Right hindlimb (tissue), 1 donor: ENCODE measurements at places on chromosomes 5 and 9.

DNA sequence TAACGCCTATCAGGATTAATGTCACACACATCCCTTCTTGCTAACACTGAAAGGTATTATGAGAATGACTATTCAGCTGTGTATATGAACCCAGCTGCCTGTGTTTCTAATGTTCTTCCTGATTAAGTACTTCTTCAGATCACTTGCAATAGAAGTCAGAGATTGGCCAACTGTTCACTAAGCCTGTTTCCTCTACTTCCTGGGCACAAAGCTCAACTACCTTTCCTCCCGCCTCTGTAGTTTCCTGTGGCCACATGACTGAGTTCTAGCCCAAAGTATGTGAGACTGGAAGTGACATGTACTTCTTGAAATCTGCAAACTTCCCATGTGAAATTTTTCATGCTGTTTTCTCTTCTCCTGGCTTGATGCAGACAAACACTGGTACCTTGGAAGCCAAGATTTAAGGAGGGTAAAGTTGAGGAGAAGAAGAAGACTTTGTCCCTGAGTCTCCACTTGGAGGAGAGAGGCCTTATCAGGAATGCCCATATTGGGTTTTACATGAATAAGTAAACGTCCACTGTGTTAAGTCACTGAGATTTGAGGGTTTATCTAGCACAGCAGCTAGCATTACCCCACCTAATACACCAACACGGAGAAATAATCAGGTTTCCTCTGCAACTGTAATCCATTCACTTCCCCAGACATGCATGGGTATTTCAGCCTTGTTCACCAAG, 58.6 kb downstream of the SLIT3 start:
- DNase-seq: no peak

- DNase-seq: no peak
These were observed 148.9 kb downstream of the GCNT1 start for GRCh38 chr9:76607730-76608436.

- DNase-seq: no peak
These were observed 12.2 kb upstream of the S1PR3 start for GRCh38 chr9:88979021-88979420.

- no peak for DNase-seq
These were observed 1.3 kb upstream of the REEP5 start for GRCh38 chr5:112923148-112923917.

GRCh38 chr5:106397700-106398099, 1273.0 kb downstream of the EFNA5 start:
- no peak for DNase-seq

- no peak for DNase-seq
These were observed 122.6 kb downstream of the TRIM32 start for GRCh38 chr9:116809656-116810055.

DNA sequence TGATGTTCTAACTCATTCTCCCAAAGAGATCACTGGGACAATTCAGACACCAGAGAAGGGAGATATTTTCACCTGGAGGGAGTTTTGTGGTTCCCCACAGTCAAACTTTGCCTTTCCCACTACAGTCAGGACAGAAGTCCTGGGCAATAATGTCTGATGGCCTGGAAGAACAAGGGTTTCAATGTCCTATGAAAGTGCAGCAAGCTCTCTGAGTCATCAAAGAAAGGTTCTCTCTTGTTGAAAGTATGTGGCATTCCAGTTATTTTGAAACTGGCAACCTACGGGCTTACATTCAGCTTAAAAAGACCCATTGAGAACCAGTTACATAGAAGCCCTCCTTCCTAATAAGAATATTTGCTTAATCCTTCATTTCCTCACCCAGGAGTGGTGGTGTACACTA, 103.9 kb downstream of the INSYN2B start:
- DNase-seq: no peak

DNA sequence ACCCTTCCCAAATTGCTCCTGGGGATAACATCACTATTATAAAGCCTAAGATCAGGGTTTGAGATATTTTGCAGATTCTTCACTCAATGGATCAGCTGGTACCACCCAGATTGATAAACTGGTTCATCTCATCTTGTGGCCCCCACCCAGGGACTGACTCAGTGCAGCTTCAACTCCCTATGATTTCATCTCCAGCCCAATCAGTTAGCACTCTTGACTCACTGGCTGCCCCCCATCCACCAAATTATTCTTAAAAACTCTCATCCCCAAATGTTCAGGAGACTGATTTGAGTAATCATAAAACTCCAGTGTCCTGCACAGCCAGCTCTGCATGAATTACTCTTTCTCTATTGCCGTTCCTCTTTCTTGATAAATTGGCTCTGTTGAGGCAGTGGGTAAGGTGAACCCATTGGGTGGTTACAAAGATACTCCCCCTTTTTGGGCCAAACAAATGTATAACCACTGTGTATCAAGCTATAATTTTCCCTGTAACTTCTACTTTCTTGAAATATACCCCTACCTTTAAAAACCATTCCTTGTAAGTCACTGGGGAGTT, 263.3 kb upstream of the IL12B start:
- no peak for DNase-seq

GRCh38 chr9:86353655-86354010, 577 bp downstream of the TUT7 start:
- DNase-seq: no peak

DNA sequence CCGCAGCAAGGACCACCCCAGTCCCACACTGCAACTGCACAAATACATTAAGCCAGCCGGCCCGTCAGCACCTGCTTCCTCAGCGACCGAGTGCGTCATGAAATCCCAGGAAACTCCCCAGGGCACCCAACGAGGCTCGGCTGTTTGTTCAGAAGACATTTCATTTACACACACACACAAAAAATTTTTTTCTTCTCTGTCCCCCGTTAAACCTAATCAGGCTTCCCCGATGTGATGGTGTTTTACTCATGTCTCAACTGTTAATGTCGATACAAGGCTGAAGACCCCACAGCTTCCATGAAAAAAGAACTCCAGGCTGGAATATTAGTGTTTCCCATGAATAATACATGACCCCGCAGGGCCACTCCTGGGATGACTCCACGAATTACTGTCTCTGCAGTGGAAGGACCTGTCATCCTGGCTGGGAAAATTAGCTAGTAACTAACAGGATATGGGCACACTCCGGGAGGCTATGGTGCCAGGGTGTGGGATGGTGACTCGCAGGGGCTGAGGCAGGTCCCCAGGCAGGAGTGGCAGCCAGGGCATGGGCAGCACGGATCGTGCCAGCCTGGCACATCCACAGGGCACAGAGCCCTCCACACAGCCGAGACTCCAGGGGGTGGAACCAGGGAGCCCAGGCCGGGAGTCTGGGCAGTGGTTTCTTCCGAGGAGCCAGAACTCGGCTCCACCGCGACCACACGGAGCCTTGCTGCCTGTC, 102.4 kb downstream of the VAV2 start:
- DNase-seq: no peak

DNA sequence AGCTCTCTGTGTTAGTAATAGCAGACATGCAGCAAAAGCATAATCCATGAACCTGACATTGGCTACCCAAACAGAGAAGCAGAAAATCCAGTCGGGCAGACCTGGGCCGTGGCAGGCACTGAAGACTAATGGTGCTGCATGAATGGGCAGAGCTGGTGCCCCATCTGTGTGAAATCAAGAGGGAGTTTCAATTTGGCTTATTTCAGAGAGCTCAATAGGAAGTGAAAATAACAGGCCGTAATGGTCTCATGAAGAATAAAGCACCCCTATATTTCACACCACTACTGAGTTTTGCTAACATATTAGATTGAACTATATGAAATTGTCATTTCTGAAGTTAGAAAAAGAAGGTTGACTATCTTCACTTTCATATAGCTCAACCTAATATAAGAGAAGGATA, 149.7 kb downstream of the ENC1 start:
- no peak for DNase-seq

DNA sequence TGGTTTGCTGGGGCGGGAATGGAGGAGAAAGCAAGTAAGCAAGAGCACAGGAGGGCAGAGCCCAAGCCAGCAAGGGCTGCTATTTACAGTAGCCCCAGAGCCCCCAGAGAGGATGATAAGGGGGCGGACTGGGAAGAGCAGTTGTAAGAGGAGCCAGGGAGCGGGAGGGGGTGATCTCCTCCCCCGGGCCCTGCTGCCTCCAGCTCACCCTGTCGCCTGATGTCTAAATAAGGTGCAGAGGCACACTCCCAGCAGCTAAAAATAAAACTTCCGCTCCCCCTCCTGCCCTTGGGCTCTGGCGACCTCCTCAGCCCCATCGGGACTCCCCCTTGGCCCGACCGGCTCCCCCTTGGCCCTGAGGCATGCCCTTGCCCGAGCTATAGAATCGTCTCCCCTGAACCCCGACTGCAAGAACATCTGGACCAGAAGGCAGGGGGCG, 14.4 kb upstream of the CCDC69 start:
- DNase-seq: peak; percentile 45

- DNase-seq: no peak
These were observed 152.5 kb downstream of the MUSK start for GRCh38 chr9:110821064-110821463.

DNA sequence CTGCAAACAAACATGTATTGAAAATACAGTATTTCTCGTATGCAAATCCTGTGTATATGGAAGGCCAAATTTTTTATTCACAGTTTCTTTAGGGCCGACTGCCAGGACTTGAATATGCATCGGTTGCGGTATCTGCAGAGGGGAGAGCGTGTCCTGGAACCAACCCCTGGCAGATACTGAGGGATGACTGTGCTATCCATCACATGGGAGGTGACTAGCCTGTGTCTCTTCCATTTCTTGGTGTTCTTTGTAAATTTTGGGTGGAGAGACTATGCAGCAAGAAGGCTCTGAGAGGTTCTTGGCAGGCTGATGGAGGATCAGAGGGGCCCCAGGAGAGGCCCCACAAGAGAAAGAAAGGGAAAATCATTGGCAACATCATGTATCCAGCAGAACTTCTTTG, 384.3 kb downstream of the YTHDC2 start:
- peak; percentile 73 for DNase-seq

- no peak for DNase-seq
These were observed 112.5 kb downstream of the SLC25A46 start for GRCh38 chr5:110851357-110851756.

GRCh38 chr9:115262952-115263351, 145.0 kb upstream of the TNC start:
- no peak for DNase-seq

DNA sequence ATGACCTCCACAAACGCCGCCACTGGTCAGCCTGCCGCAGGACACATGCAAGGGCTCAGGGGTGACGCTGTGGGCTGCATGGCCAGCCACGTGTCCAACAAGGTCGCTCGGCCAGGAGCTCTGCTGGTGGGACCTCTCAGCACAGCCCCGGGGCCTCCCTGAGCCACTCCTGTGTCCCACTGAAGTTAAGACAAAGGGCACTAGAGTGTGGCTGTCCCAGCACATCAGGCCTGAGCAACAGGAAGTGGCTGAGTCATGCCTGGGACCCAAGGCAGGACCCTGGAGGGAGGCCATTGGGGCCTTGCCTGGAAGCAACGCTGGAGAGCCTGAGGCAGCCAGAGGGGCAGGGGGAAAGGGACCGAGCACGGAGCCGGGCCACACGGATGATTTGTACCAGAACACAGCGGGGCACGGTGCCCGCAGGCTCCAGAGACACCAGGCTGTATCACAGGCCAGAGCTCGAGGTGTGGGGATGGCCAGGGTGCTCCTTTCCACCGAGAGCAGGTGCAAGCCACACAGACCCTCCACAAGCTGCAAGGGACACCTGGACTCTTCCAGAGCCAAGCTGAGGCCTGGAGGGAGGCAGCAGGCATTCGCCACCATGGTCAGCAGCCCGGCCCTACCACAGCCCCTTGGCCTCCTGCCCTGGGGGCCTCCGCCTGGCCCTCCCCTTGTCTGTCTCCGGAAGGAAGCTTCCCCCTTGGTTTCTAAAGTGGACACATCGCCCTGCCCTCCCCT, 6.5 kb upstream of the TMEM210 start:
- no peak for DNase-seq

- no peak for DNase-seq
These were observed 183.5 kb downstream of the CDK5RAP2 start for GRCh38 chr9:120396418-120396817.

DNA sequence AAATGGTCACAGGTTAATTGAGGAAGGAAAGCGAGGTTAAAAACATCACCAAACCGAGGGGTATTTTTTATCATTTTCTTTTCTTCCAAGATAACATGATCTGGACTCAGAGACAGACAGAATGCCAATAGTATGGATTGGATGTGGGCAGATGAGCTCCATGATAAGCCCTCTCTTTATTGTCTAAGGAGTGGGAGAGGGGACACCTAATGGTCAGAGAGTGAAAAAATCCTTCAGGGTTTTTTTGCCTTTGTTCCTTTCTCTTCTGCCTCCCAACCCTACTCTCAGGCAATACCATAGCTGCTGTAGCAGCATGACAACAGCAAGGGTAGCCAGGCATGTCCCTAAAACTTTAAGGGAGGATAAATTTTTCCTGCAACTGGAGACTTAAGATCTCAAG, 94.7 kb downstream of the DIRAS2 start:
- no peak for DNase-seq

- no peak for DNase-seq
These were observed 72.9 kb downstream of the BAAT start for GRCh38 chr9:101311758-101312420.

DNA sequence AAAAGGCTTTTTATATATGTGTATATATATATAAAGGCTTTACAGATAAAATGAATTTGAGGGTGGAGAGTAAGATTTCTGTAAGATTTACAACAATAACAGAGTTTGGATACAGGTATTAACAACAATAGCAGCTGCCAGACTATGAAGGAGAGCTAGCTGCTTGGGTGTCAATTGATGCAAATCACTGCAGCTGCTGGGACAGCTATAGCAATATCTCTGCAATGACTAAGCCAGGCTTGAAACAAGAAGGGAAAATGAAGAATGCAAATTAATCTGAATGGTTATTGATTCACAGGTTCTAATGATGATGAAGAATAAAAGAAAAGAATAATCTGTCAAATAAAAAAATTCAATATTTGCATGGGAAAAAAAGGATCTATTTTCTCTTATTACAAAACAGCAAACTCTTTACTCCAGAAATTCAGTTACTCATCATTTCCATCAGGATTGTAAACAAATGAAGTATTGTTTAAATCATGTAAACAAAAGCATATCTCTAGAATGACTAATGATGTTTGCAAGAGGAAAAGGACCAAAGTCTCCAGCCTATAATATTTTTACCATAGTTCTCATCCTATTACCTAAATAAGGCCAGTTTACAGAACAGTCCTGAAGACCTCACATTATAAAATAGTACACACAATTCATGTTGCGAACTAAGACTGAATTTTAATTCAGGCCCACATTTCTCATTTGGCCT, 219.0 kb downstream of the HTR1A start:
- DNase-seq: no peak

- DNase-seq: no peak
These were observed 13.8 kb downstream of the ANKRD33B start for GRCh38 chr5:10577371-10578292.

DNA sequence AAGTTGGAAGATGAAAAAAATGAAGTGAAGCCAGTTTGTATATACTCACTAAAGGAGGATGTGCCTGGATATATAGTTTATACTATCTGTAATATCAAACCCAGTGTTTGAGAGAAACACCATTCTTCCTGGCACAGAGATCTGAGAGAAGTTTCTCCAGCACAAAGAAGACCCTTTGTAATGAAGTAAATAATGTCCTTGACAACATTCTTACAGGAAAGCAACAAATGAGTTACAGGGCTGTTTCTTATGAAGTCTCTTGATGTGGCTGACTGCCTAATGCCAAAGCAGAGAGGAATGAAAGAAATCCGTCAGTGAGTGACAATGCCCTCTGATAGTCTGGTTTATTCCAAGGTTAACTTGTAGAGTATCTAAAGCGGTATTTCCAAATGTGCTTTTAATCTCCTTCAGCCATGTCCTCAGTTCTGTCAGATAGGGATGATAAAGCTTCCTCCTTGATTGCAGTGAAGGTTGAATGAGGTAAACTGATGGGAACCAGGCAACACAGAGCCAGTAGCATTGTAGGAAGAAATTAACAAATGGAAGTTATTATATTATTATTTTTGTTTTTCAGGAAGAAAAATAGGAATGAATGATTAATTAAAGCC, 123.1 kb upstream of the ZNF608 start:
- DNase-seq: no peak
